ENCODE measurements at places on chromosomes 4 and X.
A peak's percentile ranks its signal among the peaks of the same experiment; 100 is the strongest.

DNA sequence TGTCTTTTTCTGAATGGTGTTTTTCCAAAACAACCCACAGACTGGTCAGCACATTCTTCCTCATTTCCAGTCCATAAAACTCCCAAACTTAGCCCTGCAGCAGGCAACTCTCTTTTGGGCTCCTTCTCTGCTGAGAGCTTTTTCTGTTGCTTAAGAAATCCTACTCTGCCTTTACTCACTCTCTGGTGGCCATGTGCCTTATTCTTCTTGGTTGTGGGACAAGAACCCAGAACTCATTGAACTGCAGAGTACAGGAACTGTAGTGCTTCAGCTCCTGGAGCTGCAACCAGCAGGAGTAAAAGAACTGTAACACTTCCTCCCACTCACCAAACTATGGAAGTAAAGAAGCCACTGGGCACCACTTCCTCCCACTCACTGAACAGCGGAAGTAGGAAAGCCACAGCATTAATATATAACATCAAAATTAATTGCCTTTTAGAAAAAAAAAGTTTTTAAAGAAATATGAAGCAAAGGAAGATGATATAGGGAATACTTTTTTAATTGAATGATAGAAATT is 864.1 kb upstream of the PCDH10 start:
- H3K4me1 ChIP-seq = no peaks in the 10 kb centered on the region
- no peak overlapping the region for H3K27ac ChIP-seq
- no peak overlapping the region for H3K4me3 ChIP-seq
- DNase-seq = no peak
- no peaks in the 10 kb centered on the region for H3K27me3 ChIP-seq

- H3K36me3 ChIP-seq = no peaks in the 10 kb centered on the region
- H3K4me3 ChIP-seq = no peak overlapping the region
- no peak overlapping the region for H3K27ac ChIP-seq
- no peak for DNase-seq
Measured at GRCh38 chr4:112143781-112144180, 1.5 kb upstream of the FAM241A start.

GRCh38 chrX:329291-329910 is 10.8 kb upstream of the GTPBP6 start:
- DNase-seq = no peak
- no peak overlapping the region for H3K4me3 ChIP-seq
- H3K4me1 ChIP-seq = peaks cover 10% of the 10 kb centered on the region
- H3K27ac ChIP-seq = peak overlapping the region; percentile 46
- no peaks in the 10 kb centered on the region for H3K36me3 ChIP-seq

DNA sequence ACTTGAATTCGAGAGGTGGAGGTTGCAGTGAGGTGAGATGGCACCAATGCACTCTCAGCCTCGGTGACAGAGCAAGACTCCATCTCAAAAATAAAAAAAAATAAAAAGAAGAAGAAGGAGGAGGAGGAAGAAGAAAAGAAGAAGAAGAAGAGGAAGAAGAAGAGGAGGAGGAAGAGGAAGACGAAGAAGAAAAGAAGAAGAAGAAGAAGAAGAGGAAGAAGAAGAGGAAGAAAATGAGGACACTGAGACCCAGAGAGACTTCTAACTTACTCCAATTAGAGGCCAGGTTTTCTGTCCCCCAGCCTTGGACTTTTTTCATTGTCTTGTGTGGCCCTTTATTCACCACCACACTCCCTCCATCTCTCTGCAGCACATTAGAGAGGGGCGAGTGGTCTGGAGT is 70.7 kb downstream of the ATG4A start:
- no peaks in the 10 kb centered on the region for H3K36me3 ChIP-seq
- H3K27me3 ChIP-seq = no peaks in the 10 kb centered on the region
- H3K4me1 ChIP-seq = no peaks in the 10 kb centered on the region
- H3K4me3 ChIP-seq = no peak overlapping the region
- no peak for DNase-seq

GRCh38 chr4:153420361-153420760 is 45.8 kb upstream of the TMEM131L start:
- H3K27me3 ChIP-seq = no peaks in the 10 kb centered on the region
- no peaks in the 10 kb centered on the region for H3K36me3 ChIP-seq
- H3K27ac ChIP-seq = peak overlapping the region; percentile 34
- DNase-seq = no peak
- H3K4me3 ChIP-seq = no peak overlapping the region

DNA sequence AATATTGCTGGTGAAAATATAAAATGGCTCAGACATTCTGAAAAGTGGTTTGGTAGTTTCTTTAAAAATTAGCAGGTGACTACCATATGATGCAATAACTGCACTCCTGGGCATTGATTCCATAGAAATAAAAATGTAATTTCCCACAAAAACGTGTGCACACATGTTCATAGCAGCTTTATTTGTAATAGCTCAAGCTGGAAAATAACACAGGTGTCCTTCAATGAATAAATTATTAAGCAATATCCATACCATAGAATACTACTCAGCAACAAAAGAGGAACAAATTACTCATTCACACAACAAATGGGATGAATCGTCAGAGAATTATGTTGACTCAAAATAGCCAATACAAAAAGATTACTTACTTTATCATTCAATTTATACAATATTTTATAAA is 893.7 kb upstream of the SLIT2 start:
- no peaks in the 10 kb centered on the region for H3K27me3 ChIP-seq
- no peak overlapping the region for H3K4me3 ChIP-seq
- DNase-seq = no peak
- H3K36me3 ChIP-seq = no peaks in the 10 kb centered on the region
- no peak overlapping the region for H3K27ac ChIP-seq

- H3K27me3 ChIP-seq = no peaks in the 10 kb centered on the region
- no peak overlapping the region for H3K27ac ChIP-seq
- H3K36me3 ChIP-seq = peaks cover 17% of the 10 kb centered on the region
- no peaks in the 10 kb centered on the region for H3K4me1 ChIP-seq
- H3K4me3 ChIP-seq = no peak overlapping the region
Measured at GRCh38 chrX:75483933-75484332, 38.9 kb downstream of the ZDHHC15 start.

- no peaks in the 10 kb centered on the region for H3K36me3 ChIP-seq
- H3K4me3 ChIP-seq = peak within 1 kb of the TSS; percentile 58
- H3K27ac ChIP-seq = no peak within 1 kb of the TSS
Measured at GRCh38 chrX:118726887-118727685, at the start of gene IL13RA1. IL13RA1 (plus strand) TSS chrX:118727606; CDS start chrX:118727639, 33 bp downstream.

DNA sequence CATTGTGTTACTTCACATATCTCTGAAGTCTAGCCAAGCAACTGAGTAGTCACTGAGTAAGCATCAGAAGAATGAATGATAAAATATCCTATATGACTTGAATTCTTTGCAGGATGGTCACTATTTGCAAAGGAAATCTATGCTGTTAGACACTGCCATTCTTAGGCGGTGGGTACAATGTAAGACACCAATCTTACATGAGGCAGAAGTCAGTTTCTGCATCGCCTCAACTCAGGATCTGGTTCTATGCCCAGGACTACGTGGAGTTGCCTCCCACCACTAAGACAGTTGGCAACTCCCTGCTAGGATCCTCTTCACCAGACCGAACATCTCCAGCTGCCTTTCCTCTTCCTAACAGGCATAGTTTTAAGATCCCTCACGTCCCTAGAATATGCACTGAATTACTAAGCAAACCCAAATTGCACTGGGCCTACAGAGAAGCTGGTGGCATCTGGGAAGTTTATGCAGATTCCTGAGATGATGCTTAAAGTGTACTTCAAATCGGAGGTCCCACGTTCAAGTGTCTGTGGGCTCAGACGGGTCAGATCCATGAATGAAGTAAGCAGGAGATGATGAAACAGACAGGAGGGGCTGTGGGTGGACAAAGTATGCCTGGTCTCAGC is 45.6 kb downstream of the SEL1L3 start:
- DNase-seq = no peak
- no peak overlapping the region for H3K27ac ChIP-seq
- H3K4me3 ChIP-seq = no peak overlapping the region

- H3K27ac ChIP-seq = no peak overlapping the region
- H3K4me1 ChIP-seq = no peaks in the 10 kb centered on the region
- DNase-seq = no peak
- H3K27me3 ChIP-seq = no peaks in the 10 kb centered on the region
Measured at GRCh38 chrX:37420756-37421155, 71.6 kb downstream of the PRRG1 start.

DNA sequence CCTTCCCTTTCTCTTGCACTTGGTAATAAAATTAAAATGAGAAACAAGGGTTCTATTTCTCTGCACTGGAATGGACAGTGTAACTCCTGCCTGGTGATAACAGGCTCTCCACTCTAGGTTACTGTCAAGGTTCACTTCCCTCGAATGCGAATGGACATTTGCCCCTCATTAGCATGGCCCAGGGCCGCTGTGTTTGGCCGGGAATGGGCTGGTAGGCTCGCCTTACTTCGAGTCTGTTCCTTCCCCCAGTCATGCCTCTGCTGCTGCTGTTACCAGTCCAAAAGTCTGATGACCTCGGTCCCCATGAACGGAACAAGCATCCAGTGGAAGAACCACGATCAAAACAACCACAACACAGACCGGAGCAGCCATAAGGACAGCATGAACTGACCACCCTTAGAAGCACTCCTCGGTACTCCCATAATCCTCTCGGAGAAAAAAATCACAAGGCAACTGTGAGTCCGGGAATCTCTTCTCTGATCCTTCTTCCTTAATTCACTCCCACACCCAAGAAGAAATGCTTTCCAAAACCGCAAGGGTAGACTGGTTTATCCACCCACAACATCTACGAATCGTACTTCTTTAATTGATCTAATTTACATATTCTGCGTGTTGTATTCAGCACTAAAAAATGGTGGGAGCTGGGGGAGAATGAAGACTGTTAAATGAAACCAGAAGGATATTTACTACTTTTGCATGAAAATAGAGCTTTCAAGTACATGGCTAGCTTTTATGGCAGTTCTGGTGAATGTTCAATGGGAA is 61.5 kb downstream of the EDNRA start:
- no peaks in the 10 kb centered on the region for H3K36me3 ChIP-seq
- DNase-seq = no peak
- H3K4me1 ChIP-seq = no peaks in the 10 kb centered on the region
- H3K4me3 ChIP-seq = no peak overlapping the region

- H3K4me1 ChIP-seq = no peaks in the 10 kb centered on the region
- H3K4me3 ChIP-seq = no peak overlapping the region
- no peaks in the 10 kb centered on the region for H3K36me3 ChIP-seq
- H3K27me3 ChIP-seq = peaks cover 4% of the 10 kb centered on the region
- DNase-seq = no peak
- H3K27ac ChIP-seq = no peak overlapping the region
Measured at GRCh38 chr4:138951764-138952163, 63.8 kb upstream of the NOCT start.

- H3K4me1 ChIP-seq = no peaks in the 10 kb centered on the region
- H3K27me3 ChIP-seq = peaks cover 8% of the 10 kb centered on the region
- no peak for DNase-seq
- no peak overlapping the region for H3K27ac ChIP-seq
Measured at GRCh38 chr4:127606823-127607222, 25.9 kb upstream of the INTU start.

DNA sequence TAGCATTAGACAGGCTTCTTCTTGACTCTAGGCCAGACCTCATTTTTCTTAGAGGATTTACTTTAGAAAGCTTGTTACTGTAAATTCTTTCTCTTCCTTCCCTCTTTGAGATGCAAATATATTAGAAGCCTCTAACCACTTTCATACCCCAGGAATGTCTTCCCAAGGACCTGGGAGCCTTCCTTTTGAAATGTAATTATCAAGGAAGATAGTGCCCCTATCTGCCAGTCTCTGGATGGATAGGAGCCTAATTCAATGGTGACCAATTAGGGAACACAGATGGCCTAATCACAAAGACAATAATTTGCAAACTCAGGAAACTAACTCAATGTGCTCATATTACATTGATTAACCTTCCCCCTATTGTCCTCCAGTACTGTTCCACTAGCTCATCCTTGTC is 145.6 kb upstream of the DCAF8L1 start:
- no peaks in the 10 kb centered on the region for H3K27me3 ChIP-seq
- no peaks in the 10 kb centered on the region for H3K36me3 ChIP-seq
- H3K4me1 ChIP-seq = no peaks in the 10 kb centered on the region
- H3K27ac ChIP-seq = no peak overlapping the region

- H3K4me1 ChIP-seq = peaks cover 37% of the 10 kb centered on the region
- H3K27me3 ChIP-seq = no peaks in the 10 kb centered on the region
- H3K36me3 ChIP-seq = peaks cover 6% of the 10 kb centered on the region
Measured at GRCh38 chr4:128288689-128289106, 1.1 kb upstream of the PGRMC2 start.

GRCh38 chrX:19343085-19343534 is 617 bp upstream of the PDHA1 start:
- no peak for DNase-seq
- peaks cover 4% of the 10 kb centered on the region for H3K36me3 ChIP-seq
- peaks cover 19% of the 10 kb centered on the region for H3K4me1 ChIP-seq
- no peaks in the 10 kb centered on the region for H3K27me3 ChIP-seq

GRCh38 chr4:75844151-75844662 is 58.0 kb downstream of the PPEF2 start:
- H3K36me3 ChIP-seq = no peaks in the 10 kb centered on the region
- H3K27me3 ChIP-seq = no peaks in the 10 kb centered on the region
- no peak overlapping the region for H3K27ac ChIP-seq
- DNase-seq = no peak

DNA sequence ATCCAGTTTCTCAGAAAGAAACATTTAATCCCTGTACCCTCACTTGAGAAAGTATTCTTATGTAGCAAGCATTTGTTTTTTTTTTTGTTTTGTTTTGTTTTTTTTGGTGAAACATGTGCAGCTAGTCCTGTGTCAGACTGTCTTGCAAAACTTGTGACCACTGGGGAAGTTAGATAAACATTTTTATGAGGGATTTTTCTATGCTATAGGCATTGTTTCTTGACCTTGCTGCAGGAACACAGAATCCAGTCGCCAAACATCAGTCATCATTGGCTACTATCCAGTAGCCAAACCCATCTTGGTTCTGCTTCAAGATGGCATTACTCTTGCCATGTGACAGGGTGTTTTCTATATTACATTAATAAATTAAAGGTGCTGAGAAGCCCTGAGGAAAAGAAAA is 7.7 kb upstream of the MAPK10 start:
- no peak overlapping the region for H3K4me3 ChIP-seq
- DNase-seq = no peak
- no peaks in the 10 kb centered on the region for H3K27me3 ChIP-seq
- H3K4me1 ChIP-seq = no peaks in the 10 kb centered on the region

DNA sequence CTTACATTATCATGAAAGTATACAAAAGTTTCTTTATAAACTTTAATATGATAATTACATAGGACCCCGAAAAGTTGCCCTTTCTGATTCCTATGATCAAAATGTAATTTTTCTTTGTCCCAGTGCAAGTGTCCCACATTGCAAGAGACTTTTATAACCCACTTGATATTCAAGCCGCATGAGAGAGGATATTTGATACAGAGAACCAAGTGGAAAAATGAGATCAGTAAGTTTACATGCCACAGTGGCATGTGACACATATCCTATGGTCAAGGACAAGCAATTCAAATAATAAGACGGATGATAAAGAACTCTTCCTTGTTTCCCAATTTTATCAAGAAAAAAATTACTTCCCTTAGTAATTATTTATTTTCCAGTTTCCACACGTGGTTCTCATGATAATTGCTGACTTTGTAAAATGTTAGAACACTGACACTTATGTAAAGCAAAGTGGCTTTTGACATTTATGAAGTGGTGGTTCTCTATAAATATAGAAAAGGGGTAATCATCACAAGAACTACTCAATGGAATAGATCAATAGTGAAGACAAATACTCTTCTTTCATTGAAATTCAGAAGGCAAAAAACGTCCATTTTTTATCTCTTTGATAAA is 273.7 kb upstream of the NOCT start:
- no peaks in the 10 kb centered on the region for H3K36me3 ChIP-seq
- DNase-seq = no peak
- H3K27ac ChIP-seq = no peak overlapping the region
- no peaks in the 10 kb centered on the region for H3K4me1 ChIP-seq
- peaks cover 4% of the 10 kb centered on the region for H3K27me3 ChIP-seq
- H3K4me3 ChIP-seq = no peak overlapping the region

Data from naive thymus-derived CD8-positive, alpha-beta T cell (primary cell).